ENCODE measurements at places on chromosomes 2 and 18. TPM values are rescaled to one million over a fixed set of nuclear protein-coding genes. Genes with fewer than 3 reads are reported as not detected.
A peak's percentile ranks its signal among the peaks of the same experiment; 100 is the strongest.

The ALPG gene
- total RNA-seq, result not detected

The HDAC4 gene
- 58.8 TPM for total RNA-seq

The SH3RF3 gene
- not detected for total RNA-seq

The CMPK2 gene
- total RNA-seq, result 84.0 TPM

The IKZF2 gene
- total RNA-seq, result 30.8 TPM

The KCTD1 gene
- total RNA-seq, result 3.5 TPM

The LBX2 gene
- total RNA-seq, result 0.32 TPM

The CFC1 gene
- total RNA-seq, result not detected

The RESP18 gene
- total RNA-seq, result not detected

The IHH gene
- not detected for total RNA-seq

DNA sequence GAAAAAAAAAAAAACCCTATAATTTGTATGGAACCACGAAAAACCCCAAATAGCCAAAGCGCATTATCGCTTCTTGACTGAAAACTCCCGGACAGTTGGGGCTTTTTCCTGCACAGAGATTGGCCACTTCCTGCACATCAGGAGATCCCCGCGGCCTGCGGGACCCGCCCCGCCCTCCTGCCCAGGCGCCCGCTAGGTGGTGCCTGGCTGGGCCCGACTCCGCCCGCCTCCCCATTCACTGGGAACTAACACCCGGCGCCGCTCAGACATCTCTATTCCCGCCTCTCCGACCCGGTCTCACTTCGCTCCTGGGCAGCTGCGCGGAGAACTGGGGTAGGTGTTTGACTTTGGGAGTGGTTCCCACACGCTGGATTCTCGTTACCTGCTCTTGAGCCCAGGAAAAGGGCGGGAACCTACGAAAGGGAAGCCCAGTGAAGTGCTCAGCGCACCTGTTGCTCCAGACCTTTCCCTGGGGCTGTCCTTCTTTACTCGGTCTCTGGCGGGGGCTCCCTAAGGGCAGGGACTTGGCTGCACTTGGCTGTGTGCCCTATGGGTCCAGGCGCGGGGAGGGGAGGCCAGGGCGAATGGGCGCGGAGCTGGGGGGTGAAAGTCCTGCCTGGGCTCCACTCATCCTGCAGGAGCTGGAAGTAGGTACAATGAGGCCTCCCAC, at the start of gene HMSD:
TSS of gene HMSD (plus strand) at position 234 of the 670 bp plus-strand sequence. CDS start 4,155 bp downstream, outside the sequence.
- peaks cover 26% of the 10 kb centered on the region for H3K4me1 ChIP-seq
- H3K27me3 ChIP-seq, result peaks cover 21% of the 10 kb centered on the region
- peak; percentile 63 for DNase-seq

GRCh38 chr18:76463872-76464271, 31.2 kb downstream of the ZNF516 start:
- H3K4me1 ChIP-seq, result peaks cover 20% of the 10 kb centered on the region
- H3K4me3 ChIP-seq, result no peak overlapping the region
- H3K27me3 ChIP-seq, result no peaks in the 10 kb centered on the region
- H3K27ac ChIP-seq, result no peak overlapping the region

DNA sequence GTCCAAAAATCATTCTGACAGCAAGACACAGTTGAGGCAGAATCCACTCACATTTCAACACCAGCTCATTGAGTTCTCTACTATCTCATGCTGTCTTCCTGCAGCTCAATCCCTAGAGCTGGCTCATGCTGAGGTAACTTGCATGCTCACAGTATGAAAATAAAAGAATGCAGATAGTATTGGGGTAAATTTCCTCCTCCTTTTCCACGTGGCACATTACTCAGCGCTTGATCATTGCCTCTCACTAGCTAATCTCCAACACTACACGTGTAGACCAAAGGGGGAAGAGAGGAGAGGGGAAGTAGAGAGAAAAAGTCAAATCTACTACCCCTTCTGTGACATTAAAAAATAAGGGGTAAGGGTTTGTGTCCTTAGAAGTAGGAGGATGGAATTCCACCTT, 300.6 kb downstream of the AFF3 start:
- H3K27ac ChIP-seq, result no peak overlapping the region
- H3K36me3 ChIP-seq, result no peaks in the 10 kb centered on the region
- H3K27me3 ChIP-seq, result peaks cover 25% of the 10 kb centered on the region
- no peak overlapping the region for H3K4me3 ChIP-seq
- peaks cover 21% of the 10 kb centered on the region for H3K4me1 ChIP-seq
- no peak for DNase-seq

- H3K4me1 ChIP-seq, result peaks cover 13% of the 10 kb centered on the region
- no peak overlapping the region for H3K27ac ChIP-seq
- peaks cover 2% of the 10 kb centered on the region for H3K36me3 ChIP-seq
These were observed 119.1 kb downstream of the BAZ2B start for GRCh38 chr2:159497256-159497655.

DNA sequence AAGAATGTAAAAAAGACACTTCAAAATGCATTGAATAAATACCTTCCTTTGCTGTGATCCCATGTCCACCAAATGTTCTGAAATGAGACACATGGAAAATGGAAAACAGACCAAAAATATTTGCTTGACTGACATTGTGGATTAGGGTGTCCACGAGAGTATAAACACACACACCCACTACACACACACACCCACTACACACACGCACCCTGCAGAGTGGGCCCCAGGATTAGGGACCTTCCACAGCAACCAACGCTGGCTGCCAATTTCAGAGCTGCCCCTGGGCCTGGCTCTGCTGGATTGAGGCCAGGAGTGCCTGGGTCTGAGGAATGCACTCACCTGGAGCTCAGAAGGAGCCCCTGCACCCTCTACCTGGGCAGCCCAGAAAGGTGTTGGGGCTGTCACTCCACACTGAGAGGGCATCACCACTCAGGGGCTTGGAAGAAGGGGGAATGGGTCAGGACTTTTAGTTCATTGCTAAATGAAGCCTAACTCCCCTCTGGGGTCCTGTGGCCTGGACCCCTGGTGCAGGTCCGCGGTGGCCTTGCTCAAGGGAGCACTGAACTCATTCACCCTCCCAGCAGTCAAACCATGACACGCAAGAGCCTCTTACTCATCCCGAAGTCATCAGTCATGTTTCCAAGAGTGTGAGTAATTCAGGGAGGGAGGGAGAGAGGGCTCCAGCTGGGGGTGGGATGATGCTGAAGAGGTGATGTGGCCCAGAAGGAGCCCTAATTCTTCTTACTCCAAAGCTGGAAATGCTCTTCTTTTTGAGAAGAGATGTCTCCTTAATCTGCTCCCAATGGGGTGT, 50.2 kb upstream of the PLB1 start:
- no peak for DNase-seq
- H3K36me3 ChIP-seq, result peaks cover 2% of the 10 kb centered on the region
- H3K27me3 ChIP-seq, result no peaks in the 10 kb centered on the region
- H3K4me3 ChIP-seq, result no peak overlapping the region
- H3K4me1 ChIP-seq, result peaks cover 40% of the 10 kb centered on the region

DNA sequence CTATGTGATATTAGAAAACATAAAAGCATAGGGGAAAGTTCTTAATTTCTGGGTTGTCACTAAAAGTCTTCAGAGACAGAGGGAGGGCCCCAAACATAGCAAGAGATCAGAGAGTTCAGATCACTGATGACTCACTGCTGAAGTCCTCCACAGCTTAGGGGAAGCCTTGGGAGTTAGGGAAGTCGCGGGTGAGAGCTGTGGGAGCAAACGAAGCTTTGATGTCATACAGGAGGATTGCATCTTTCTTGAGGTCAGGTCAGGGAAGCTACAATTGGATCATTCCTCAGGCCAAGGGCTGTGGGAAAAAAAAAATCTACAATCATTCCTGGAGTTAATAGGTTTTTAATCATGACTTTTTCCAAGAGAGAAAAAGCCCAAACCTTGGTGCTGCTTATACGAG, 96.2 kb downstream of the COPS8 start:
- no peak for DNase-seq
- H3K4me3 ChIP-seq, result no peak overlapping the region
- no peaks in the 10 kb centered on the region for H3K4me1 ChIP-seq
- H3K27ac ChIP-seq, result no peak overlapping the region
- peaks cover 11% of the 10 kb centered on the region for H3K27me3 ChIP-seq

GRCh38 chr2:437756-438393, 150.0 kb upstream of the ALKAL2 start:
- H3K27ac ChIP-seq, result peak overlapping the region; percentile 64
- H3K4me3 ChIP-seq, result peak overlapping the region; percentile 66
- peak; percentile 79 for DNase-seq

DNA sequence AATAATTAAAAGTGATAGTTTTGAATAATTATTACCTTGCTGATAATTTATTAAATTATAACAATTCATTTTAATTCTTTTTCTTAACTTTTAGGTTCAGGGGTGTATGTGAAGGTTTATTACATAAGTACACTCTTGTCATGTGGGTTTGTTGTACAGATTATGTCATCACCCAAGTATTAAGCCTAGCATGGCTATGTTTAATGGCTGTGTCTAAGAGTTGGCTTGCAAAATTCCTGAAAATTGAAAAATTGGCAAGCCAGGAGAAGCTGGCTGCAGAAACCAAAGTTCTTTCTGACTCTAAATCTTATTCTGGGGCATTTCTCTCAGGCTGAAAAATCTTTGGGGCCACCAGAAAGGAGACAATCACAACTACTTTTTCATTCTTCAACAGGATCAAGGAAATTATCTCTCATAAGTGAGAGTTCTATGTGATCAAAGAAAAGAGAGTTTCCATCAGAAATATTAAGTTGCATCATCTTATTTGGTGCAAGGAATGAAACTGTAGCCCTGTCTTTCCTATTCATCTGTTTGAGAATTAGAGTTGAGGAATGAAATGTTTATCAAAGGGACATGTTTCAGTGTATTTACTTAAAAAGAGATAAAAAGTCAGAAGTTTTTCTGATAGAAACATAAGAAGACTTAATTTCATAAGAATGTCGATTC, 412.1 kb upstream of the CDH2 start:
- no peak for DNase-seq
- no peak overlapping the region for H3K27ac ChIP-seq
- H3K4me1 ChIP-seq, result no peaks in the 10 kb centered on the region
- H3K36me3 ChIP-seq, result no peaks in the 10 kb centered on the region

GRCh38 chr18:54359233-54359632, 1.5 kb downstream of the C18orf54 start:
- peaks cover 23% of the 10 kb centered on the region for H3K4me1 ChIP-seq
- DNase-seq, result no peak
- peaks cover 3% of the 10 kb centered on the region for H3K27me3 ChIP-seq
- peak overlapping the region; percentile 93 for H3K4me3 ChIP-seq
- H3K27ac ChIP-seq, result no peak overlapping the region

DNA sequence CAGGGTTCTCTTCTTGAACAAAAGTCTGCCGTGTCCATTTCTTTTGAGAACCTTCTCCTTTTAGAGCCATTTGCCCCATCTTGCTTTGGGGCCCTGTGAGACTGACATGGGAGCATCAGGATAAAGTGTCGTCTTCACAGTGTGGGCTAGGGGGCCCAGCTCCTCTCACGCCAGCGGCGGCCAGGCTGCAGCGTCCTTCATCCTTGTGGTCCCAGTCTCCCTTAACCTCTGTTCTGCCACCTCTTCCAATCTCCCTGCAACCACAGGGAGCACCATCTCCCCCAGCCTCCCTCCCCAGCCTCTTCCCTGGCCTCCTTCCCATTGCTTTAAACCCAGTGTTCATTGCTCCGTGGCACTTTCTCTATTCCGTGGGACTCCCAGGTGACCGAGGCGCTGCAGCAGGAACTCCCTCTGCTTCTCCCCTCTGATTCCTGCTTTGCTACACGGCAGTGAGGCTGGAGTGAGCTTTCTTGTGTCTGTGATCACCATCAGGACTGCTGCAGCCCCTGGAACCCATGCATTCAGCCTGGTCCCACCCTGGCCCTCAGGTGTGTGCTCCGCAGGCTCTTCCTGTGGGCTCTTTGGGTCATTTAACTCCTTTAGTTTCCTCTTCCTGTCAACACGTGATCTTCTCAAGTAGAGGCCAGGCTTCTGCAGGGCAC, 234.1 kb downstream of the MYT1L start:
- H3K4me3 ChIP-seq, result no peak overlapping the region
- H3K36me3 ChIP-seq, result no peaks in the 10 kb centered on the region
- no peaks in the 10 kb centered on the region for H3K27me3 ChIP-seq
- no peaks in the 10 kb centered on the region for H3K4me1 ChIP-seq
- no peak for DNase-seq

Data from activated CD8-positive, alpha-beta T cell treated with anti-CD3 and anti-CD28 coated beads, Interleukin-2, amount 10 ng/mL, durations not matched to agents 7 days and 5 days (primary cell).